Activated CD8-positive, alpha-beta memory T cell treated with anti-CD3 and anti-CD28 coated beads for 1 hour (primary cell): ENCODE measurements at places on chromosomes 2 and 18.

- no peak for DNase-seq
Observed at GRCh38 chr2:68715353-68716041, 19.1 kb upstream of the ARHGAP25 start.

DNA sequence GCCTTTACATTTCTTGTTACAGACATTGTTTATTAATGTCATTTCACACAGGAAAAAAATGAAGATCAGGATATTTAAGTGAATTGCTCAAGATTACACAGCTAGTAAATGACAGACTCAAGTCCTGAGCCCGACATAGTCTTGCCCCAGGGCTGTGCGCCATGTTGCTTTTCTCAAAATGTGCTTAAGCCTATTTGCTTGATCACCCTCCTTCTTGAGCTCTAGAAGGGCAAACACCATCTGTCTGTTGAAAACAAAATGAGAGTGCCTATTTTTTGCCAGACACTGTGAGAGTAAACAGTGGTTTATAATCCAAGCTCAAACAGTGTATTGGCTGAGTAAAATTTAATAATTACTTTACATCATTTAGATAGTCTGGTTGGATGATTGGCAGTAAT is 34.8 kb upstream of the HNMT start:
- DNase-seq = no peak

- DNase-seq = no peak
Observed at GRCh38 chr2:195055996-195056395, 601.0 kb upstream of the SLC39A10 start.

- DNase-seq = no peak
Observed at GRCh38 chr18:63198098-63198760, 121.3 kb downstream of the BCL2 start.

DNA sequence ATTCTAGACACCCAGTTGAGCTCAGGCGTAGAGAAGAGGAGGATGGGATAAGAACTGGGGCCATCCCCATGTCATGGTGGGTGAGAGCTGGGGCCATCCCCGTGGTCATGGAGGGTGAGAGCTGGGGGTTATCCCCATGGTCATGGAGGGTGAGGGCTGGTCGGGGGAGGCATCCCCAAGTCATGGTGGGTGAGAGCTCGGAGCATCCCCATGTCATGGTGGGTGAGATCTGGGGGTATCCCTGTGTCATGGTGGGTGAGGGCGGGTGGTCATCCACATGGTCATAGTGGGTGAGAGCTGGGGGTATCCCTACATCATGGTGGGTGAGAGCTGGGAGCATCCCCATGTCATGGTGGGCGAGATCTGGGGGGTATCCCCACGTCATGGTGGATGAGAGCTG is 52.5 kb downstream of the IL1RL2 start:
- no peak for DNase-seq

DNA sequence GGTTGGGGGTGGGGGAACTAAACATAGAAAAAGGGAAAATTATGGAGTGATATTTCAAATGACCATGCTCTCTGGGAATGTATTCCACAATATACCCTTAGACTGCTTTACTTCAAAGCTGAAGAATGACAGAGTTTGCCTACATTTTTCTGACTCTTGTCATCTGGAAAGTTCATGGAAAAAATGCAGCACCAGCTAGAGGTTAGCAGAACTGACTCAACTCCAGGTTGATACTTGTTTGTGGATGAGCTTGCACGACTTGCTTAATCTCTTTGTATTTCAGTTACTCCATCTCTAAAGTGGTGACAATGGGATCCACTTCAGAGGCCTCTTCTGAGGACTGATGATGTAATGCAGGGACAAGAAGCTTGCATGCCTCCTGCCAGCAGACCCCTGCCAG is 824.0 kb upstream of the ID2 start:
- no peak for DNase-seq

GRCh38 chr18:51235009-51235789 is 37.7 kb upstream of the MEX3C start:
- DNase-seq = no peak

DNA sequence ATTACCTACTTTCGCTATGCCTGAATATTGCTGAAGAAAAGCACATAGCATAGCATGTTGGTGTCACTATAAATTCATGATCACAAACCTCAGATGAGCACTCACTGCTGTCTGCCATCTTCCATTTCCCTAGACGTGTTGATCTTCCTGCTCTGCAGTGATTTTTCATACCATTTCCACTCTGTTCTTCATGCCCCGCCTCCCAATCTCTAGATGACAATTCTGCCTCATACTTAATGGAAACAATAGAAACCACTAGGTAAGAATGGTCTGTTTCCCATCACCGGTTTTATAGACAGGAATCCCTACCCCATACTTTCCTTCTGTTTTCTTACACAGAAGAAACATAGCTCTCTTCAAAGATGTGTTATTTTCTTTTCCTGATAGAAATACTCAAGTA is 63.8 kb downstream of the PIK3C3 start:
- no peak for DNase-seq

- DNase-seq = no peak
Observed at GRCh38 chr2:198277181-198277580, 472.8 kb downstream of the PLCL1 start.

- DNase-seq = no peak
Observed at GRCh38 chr2:11899264-11899818, 152.9 kb downstream of the LPIN1 start.

DNA sequence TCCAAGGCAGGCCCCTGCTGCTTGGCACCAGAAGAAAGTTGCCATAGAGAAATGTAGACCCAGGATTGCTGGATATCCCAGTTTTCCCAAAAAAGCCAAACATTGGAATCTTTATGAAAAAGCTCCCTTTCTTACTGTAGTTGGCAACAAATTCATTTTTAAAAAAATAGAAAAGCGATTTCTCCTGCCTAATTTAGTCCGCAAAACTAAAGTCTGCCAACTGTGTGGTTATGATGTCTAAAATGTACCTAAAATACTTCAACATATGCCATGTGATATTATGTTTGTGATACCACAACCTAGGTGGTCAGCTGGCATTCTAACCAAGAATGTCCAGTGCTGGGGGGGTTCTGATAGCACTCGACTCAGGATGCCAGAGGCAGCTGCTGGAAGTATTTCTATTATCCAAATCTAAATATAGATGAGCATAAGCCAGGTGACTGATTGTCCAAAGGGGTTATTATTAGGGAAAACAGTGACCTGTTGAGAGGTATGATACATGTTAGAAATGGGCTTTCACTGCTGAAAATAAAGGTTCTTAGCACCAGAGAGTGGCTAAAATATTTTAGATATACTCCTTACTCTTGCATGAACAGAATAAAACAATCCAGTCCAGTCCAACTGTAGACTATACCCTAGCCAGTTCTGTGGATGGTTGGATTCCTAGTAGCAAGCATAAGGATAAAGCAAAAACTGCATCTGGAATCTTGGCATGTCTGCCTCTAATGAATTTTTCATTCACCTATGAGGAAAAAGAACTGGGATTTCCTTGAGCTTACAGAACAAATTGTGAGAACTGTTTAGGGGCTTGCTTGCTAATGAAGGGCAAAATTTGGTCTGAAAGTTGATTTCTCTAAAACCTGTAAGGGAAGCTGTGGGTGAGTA is 101.7 kb downstream of the STK39 start:
- no peak for DNase-seq

DNA sequence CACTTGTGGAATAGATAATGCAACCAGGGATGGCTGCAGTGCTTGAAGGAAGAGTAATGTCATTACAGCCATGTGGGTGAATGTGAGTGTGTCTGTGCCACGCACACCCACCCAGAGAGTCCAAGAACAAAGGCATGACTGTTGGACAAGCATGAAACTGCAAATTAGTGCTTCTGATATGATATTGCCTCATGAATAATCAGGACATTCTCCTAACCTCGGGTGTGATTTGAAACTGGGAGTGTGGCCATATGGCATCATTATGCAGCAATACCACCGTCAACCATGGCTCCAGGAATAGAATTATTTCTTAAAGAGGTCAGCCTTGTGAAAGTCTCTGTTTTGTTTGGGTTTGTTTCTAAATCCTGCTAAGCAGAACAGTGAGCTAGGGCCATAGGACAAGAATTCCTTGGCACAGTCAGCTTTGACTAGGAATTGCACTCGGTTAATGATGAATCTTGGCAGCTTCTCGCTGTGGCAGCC is 678.0 kb upstream of the RAB6C start:
- DNase-seq = no peak

DNA sequence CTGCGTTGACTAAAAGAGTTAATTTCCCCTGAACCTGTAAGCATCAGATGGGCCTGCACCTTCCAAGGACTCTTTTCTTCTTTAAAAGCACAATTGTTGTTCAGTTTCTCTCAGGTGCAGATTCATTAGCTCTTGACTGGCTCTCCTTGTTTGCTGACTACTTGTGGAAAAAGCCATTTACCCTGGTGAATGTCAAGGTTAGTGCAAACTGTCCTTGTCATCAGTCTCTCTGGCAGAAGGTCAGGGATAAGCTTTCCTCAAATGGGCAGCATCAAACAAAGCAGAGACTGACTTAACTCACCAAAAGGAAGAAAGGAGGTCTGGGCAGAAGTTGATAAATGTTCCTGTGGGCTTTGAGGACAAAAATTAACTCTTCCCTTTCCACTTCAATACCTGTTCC is 922.7 kb downstream of the BCL11A start:
- DNase-seq = no peak

GRCh38 chr2:121049131-121049530 is 235.9 kb downstream of the TFCP2L1 start:
- no peak for DNase-seq

- no peak for DNase-seq
Observed at GRCh38 chr2:133054297-133054696, 384.3 kb upstream of the LYPD1 start.

GRCh38 chr18:74265546-74266098 is 26.1 kb downstream of the CYB5A start:
- DNase-seq = no peak

DNA sequence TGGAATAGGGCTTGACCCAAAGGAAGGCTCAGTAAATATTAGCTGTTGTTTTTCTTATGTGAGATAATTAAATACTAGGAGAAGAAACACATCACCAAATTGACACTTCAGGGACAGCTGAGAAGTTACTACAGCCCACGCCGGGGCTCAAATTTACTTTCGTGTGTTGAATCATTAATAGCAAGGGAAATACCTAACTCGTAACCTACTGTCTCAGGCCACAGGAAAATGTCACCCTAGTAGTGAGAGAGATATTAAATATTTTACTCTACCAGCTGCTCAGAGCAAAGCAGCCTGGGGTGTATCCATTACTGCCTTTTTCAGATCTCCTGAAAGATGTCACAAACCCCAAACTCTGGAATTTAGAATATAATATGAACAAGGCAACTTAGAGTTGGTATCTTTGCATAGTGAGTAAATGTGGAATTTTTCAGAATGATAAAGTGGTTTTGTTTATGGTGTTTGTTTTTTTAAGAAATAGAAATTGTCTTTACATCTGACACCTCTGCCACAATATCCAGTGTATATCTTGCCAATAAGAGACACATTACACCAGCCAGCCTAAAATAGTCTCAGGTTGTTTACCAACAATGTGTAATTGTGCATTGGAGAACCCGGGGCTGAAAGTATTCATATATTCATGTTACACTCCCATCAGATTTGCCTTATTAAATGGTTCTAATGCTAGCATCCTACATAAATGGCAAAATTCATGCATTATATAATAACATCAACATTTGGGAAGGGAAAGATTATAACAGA is 48.4 kb downstream of the ATP8B1 start:
- DNase-seq = no peak

DNA sequence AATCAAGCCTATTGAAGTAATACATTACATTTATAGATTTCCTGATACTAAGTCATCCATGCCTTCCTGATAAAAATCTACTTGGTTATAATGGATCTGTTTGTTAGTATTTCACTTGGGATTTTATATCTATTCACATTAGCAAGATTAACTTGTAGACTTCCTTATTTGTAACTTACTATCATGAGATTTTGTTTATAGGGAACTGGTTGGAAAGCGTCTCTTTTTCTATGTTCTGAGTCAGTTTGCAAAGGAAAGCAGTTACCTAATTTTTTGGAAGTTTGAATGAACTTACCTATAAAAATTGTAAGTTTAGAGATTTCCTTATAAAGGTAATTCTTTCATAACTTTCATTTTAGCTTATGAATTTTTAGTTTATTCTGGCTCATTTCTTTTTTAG is 141.4 kb downstream of the SMAD7 start:
- DNase-seq = no peak

- DNase-seq = no peak
Observed at GRCh38 chr2:207150284-207150683, 15.5 kb downstream of the KLF7 start.

DNA sequence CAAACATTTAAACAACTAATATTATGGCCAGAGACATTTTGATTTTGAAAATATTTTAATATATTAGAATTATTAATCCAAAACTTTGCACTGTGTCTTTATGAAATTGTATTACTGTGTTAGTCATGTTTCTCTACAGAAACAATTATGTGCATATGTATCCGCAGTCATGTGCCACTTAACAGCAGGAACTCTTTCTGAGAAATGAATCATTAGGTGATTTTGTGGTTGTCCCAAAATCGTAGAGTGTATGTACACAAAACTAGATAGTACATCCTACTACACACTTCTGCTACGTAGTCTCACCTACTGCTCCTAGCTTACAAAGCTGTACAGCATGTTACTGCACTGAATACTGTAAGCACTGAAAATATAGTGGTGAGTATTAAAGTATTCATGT is 479.2 kb upstream of the DSEL start:
- DNase-seq = no peak

- no peak for DNase-seq
Observed at GRCh38 chr2:71933467-71934319, 214.0 kb downstream of the CYP26B1 start.

- DNase-seq = no peak
Observed at GRCh38 chr2:154470376-154470775, 228.1 kb upstream of the KCNJ3 start.

GRCh38 chr2:192068966-192069365 is 125.8 kb downstream of the TMEFF2 start:
- DNase-seq = no peak

DNA sequence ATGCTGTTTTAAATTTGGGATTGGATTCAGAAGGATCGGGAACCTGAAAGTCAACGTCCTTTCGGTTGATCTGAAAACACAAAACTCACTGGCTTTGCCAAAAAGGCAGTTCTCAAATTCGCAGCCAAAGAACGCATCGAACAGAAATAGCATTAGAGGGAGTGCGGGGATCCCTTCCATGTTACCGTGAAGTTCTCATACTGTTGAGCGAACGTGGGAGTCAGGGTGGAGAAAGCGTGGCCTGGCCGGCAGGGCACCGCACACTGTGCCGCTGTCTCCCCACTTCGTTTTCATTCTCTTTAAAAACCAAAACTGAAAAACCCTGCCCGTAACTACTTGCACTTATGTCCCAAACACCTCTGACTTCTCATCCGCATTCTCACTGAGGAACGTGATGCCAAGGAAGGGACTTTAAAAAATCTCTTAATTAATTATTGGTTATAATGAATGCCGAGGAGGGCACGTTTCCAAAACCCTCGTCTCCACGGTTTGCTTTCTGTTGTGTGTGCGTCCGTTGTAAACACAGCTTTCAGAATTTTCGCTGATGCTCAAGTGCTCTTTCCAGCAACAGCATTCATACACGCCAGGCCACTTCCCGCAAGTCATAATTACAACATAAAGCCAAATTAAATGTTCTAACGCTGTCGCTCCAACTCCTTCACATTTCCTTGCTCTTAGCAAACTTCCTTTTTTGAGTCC is 60.9 kb upstream of the TWIST2 start:
- DNase-seq = no peak
